ENCODE measurements at places on chromosomes 7 and 10.

DNA sequence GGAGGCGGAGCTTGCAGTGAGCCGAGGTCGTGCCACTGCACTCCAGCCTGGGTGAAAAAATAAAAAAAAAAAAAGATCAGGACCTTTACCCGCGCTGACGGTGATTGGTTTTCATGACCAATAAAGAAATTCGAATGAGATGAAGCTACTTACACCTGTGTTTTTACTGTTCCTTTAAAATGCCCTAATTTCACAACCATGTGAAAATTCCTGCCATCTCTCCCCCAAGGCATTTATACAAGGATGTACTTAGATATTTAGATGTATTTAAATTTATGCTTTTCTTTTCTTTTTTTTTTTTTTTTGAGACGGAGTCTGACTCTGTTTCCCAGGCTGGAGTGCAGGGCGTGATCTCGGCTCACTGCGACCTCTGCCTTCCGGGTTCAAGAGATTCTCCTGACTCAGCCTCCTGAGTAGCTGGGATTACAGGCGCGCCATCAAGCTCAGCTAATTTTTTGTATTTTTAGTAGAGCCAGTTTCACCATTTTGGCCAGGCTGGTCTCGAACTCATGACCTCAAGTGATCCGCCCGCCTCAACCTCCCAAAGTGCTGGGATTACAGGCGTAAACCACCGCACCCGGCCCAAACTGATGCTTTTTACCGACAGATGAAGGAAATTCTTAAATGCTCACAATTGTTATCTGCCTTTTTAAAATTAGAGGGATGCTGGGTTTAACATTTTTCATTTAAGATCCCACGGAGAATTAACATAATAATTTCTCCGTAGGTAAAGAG, 3.1 kb upstream of the PHYH start:
- DNase-seq = no peak

- no peak for DNase-seq
Measured at GRCh38 chr7:44112997-44113763, 9.0 kb downstream of the AEBP1 start.

DNA sequence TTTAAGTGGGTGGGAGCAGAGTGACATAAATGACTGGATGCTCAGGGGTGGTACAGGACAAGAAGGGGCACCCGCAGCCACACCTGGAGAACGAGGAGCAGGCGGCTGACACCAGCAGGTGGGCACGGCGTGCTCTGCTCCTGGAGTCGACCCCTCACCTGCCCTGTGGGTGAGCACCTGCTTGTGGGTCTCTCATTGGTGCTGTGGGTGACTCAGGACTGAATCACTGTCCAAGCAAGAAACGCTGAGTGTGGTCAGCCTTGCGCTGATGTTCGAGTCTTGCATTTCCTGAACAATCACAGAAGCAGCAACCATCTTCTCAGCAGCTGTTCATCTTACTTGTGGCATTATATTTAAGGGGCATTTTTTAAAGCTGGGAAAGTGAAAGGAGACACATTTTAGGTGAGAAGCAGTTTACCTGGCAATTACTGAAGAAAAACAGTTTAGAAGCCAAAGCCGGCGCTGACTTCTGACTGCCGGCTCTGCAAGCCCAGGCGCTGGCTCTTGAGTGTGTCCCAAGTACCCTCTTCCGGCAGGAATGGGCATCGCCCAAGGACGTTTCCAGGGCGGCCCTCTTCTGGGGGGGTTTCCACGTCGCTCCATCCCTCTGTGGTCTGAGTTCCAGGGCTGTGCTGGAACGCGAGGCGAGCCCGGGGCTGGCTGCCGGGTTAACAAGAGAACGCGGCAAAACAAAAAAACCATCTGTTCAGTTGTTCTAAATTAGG, 145.2 kb upstream of the PFKP start:
- DNase-seq = no peak

DNA sequence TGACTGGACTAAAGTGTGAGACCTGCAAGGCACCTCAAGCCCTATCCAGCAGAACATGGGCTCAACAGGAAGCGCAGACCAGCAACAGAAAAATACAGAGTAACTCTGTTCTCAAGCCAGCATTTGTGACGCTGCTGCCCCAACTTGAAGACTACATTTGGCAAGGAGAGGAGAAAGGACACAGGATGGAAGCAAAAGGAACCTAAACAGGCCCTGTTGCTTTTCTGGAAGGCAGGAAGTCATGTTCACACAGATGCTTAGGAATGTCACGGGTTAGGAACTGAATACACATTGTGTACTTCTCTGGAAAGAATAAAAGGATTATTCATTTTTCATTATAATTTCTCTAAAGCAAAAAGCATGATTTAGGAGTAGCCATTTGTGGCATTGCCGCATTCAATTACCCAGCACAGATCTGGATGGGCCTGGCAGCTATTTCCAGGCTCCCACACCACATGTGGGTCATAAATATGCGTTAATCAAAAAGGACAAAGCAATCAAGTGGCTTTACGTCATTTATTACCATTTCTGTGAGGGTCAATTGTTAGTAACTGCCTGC, 19.8 kb upstream of the TOMM7 start:
- DNase-seq = no peak

DNA sequence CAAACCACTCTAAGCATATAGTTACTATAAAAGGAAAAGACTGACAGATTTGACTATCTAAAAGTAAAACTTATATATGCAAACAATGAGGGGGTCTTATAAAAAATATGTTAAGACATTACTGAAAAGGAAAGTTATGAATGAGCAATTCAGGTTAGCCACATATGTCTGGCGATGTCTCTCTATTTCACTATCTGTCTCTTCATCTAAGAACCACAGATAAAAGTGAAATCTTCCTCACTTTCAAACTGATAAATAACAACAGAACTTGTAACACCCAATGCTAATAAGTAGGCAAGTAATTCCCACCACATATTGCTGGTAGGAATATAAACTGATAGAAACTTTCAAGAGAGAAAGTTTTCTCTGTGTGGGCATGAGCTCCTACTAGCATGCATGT, 138.2 kb downstream of the CHCHD3 start:
- no peak for DNase-seq

- DNase-seq = no peak
Measured at GRCh38 chr7:1378610-1379601, 80.4 kb downstream of the MICALL2 start.

- no peak for DNase-seq
Measured at GRCh38 chr7:13540429-13540828, 449.0 kb downstream of the ETV1 start.
